Urothelium cell line (cell line): ENCODE measurements at places on chromosomes 7 and 10.

DNA sequence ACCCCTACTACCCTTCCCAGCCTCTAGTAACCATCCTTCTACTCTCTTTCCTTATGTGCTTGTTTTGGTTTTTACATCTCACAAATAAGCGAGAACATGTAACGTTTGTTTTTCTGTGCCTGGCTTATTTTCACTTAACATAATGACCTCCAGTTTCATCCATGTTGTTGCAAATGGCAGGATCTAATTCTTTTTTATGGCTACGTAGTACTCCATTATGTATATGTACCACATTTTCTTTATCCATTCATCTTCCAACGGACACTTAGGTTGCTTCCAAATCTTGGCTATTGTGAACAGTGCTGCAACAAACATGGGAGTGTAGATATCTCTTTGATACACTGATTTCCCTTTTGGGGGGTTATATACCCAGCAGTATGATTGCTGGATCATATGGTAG lies 33.6 kb upstream of the SLC26A4 start:
- no peak for DNase-seq

GRCh38 chr10:125193306-125193877 lies 33.0 kb upstream of the CTBP2 start:
- DNase-seq, result no peak

GRCh38 chr10:63595072-63595471 lies 73.9 kb downstream of the REEP3 start:
- no peak for DNase-seq

GRCh38 chr10:11298116-11298515 lies 280.4 kb downstream of the CELF2 start:
- DNase-seq, result peak; percentile 27

- DNase-seq, result peak; percentile 27
These were observed 817 bp downstream of the MLLT10 start for GRCh38 chr10:21534604-21535493.

DNA sequence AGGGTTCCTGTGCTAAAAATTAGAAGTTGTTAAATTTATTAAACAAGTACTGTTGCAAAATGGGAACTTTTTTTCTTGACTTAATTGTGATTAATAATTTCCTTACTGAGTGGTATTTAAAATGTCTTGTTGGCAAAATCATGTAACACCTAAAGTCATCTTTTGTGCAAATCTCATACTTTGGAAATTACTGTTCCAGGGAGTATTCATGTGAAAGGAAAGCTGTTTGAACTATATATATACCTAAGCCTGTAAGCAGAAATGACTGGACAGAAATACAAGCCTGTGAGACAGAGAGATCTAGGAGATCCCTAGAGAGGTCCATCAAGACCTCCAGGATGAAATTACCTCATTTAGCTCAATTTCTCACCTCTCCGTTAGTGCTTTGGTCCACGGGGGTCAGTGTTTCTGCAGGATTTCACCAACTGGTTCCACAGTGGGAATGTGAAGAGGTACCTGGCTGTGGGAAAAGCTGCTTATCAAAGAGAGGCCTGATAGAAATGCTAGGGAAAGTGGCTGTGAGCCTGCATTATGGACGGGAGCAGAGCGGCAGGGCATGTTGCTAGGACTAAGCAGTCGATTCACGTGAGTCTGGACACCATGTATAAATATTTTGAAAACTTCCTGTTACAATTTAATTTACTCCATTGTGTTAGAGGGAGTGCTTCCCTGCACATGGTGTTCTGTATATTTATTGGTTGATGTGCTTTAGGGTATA lies 7.9 kb downstream of the LUC7L2 start:
- DNase-seq, result no peak

DNA sequence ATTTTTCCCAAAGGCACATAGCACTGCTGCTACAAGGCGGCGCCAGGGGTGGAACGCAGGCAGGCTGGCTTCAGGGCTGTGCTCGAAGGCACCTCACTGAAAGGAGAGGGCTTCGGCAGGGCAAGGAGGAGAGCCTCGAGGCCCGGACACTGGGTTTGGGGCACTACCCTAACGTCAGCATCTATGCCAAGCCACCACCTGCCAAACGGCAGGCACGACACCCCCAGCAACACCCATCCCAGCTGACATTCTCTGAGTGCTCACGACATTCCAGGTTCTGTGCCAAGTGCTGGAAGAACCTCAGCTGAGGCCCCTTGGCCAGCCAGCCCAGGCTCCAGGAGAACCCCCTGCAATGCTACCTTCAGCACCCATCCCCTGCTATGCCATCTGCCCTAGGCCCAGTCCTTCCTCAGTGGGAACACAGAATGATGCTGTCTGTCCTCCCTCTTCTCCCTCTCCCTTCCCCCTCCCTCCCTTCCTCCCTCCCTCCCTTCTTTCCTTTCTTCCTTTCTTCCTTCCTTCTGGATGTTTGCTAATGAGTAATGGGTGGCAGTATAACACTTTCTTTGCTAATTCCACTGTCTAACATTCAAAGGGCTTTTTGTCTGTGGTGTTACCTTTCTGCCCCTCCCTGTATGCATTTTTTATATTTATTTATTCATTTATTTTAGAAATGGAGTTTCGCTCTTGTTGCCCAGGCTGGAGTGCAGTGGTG lies 24.3 kb downstream of the ZCCHC24 start:
- no peak for DNase-seq

DNA sequence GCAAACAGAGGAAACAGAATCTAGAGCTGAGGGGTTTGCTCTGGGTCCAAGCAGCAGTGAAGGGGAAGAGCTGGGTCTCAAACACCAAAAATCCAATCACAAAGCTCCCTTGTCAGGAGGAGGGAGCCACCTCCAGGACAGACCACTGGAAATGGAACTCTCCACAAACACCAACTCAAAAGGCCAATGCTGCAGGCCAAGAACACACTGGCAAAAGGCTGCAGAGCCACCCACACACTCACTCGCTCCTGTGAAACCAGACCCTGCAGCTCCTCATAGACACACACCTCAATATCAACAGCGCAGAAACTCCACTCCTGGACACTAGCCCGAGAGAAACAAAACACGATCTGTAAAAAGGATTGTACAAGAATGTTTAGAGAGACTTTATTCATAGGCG lies 213.5 kb downstream of the PTPRN2 start:
- no peak for DNase-seq

GRCh38 chr7:29331163-29331562 lies 136.6 kb downstream of the CHN2 start:
- no peak for DNase-seq

DNA sequence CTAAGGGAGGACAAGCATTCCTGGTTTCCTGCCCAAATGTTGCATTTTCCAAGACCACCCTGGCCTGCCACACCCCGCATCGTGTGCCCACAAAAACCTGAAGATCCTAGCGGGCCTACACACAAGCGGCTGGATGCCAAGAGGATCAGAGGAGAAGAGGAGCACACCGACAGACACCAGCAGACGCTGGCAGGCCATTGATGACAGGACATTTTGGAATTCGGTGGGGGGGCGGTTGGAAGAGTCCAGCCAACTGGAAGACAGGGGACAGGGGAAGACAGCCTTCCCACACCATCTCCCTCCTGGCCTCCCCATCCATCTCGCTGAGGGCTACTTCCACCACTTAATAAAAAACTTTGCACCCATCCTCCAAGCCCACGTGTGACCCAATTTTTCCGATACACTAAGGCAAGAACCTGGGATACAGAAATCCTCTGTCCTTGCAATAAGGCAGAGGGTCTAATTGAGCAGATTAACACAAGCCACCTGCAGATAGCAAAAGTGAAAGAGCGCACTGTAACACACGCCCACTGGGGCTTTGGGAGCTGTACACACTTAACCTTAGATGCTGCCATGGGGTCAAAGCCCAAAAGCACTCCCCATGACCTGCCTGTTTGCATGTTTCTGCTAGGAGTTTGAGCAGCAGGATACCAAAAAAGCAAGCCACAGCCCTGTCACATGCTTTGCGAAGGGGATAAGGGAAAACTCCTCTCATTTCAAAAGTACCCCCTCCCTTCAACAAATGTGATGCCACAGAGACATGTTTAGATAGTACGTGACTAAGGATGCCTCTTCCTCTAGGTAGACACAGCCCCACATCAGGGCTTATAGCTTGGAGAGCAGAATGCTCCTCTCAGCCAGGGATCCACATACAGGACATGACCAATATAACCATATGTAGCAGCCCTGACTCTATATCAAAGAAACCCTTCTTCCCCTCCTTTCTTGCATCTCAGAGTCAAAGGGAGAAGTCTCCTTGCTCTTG lies 13.4 kb upstream of the SMNDC1 start:
- no peak for DNase-seq

- no peak for DNase-seq
These were observed 71.4 kb downstream of the TMEM270 start for GRCh38 chr7:73932364-73932763.

GRCh38 chr10:80502621-80503583 lies 34.8 kb upstream of the SH2D4B start:
- DNase-seq, result no peak

GRCh38 chr7:91243591-91244301 lies 20.5 kb upstream of the FZD1 start:
- no peak for DNase-seq

DNA sequence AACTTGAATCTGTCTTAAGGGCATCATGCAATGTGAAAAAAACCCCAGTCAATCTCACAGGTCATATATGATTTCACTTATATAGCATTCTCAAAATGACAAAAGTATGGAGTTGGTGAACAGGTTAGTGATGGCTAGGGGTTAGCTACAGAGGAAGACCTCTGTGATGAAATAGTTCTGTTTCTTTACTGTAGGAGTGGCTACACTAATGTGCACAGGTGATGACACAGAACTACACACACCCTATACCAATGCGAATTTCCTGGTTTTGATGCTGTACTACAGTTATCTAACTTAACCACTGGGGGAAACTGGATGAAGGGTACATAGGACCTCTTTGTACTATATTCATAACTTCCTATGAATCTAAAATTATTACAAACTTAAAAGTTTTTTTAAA lies 541.8 kb downstream of the PARD3 start:
- no peak for DNase-seq

DNA sequence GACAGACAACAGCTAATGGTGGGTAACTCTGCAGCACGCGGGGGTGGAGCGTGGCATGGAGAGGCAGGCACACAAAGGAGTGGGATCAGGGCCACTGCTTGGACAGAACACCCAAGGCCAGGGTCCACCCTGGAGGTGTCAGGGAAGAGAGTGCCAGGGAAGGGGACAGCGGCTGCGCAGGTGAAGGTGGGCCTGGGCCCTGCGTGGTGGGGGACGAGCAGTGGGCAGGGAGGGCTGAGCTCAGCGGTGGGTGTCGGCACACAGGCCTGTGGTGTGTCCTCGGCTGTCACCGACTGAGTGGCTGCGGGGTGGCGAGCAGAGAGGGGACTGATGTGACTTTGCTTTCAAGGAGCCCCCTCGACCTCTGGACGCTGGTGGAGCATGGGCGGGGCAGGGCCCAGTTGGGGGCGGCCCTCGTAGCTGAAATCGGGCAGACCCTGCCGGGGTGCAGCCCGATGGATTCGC lies 8.4 kb upstream of the SCART1 start:
- no peak for DNase-seq

GRCh38 chr10:95408983-95409873 lies 118.4 kb upstream of the PDLIM1 start:
- no peak for DNase-seq

GRCh38 chr10:129090618-129091366 lies 376.2 kb upstream of the MGMT start:
- no peak for DNase-seq

- no peak for DNase-seq
These were observed 21.8 kb downstream of the PRSS2 start for GRCh38 chr7:142792593-142792992.

DNA sequence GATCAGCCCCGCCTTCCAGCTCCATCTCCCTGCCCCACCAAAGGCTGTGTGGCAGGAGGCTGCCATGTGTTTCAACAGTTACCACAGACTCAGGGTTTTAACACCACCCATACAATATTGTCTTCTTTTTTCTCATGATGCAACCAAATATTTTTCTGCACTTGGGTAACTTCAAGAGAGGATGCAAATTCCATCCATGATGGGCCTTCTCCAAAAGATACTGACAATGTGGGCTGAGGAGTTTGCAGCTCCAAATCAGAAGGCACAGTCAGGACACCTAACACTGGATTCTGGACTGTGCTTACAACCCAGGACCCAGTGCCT lies 347.9 kb downstream of the GRID1 start:
- no peak for DNase-seq

- no peak for DNase-seq
These were observed 15.0 kb upstream of the WDR86 start for GRCh38 chr7:151424799-151425198.

DNA sequence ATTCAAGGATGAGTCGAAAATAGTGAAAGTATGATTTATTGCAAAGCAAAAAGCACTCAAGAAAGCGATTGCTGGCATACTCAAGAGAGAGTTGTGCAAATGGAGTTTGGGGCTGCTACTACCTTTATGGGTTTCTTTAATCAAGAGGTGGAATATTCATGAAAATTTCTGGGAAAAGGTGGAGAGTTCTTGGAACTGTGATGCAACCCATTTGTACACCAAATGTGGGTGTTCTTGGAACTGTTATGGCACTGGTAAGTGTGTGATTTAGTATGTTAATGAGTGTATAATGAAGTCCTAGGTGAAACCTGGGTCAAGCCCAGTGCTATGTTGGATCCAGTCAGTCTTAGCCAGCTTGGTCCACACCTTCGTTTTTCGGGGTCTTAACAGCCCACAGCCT lies 3.4 kb upstream of the VOPP1 start:
- DNase-seq, result no peak

- peak; percentile 14 for DNase-seq
These were observed 973.5 kb downstream of the ANKRD7 start for GRCh38 chr7:119197877-119198527.

GRCh38 chr7:68063171-68063570 lies 1066.5 kb downstream of the TYW1 start:
- no peak for DNase-seq

DNA sequence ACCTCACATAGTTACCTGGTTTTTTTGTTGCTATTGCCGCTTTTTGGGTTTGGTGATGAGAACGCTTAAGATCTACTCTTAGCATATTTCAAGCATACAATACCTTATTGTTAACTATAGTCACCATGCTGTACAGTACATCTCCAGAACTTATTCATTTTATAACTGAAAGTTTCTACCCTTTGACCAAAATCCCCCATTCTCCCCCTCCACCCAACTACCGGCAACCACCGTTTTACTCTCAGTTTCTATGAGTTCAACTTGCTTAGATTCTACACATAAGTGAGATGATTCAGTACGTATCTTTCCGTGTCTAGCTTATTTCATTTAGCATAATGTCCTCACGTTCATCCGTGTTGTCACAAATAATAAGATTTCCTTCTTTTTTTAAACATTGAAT lies 86.7 kb upstream of the IL6 start:
- DNase-seq, result no peak

DNA sequence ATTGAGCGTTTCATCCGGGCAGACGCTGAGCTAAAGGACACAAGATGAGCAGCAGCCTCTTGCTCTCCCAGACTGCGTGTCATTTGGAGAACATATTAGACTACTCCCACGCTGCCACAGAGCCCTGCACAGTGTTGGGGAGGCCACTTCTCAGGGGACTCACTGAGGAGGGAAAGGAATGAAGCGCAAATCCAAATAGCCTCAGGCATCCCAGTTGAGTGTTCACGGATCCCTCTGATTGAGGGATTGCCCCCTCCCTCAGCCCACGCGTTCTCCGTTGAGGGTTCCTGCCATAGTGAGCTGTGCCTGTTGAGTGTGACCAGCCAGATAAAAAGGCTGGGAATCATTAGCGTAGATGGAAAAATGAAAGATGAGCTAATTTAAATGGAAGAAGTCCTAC lies 563.4 kb downstream of the ACTR3B start:
- no peak for DNase-seq

- no peak for DNase-seq
These were observed 44.1 kb downstream of the IKZF1 start for GRCh38 chr7:50348469-50349162.

GRCh38 chr10:108385963-108386362 lies 1221.5 kb upstream of the SORCS1 start:
- no peak for DNase-seq

- no peak for DNase-seq
These were observed 75.1 kb upstream of the SP4 start for GRCh38 chr7:21352540-21353387.
